Astrocyte (in vitro differentiated cells and primary cell): ENCODE measurements at places on chromosomes 1 and 21. TPM values are rescaled to one million over a fixed set of nuclear protein-coding genes. Genes with fewer than 3 reads are reported as not detected.
A peak's percentile ranks its signal among the peaks of the same experiment; 100 is the strongest.

DNA sequence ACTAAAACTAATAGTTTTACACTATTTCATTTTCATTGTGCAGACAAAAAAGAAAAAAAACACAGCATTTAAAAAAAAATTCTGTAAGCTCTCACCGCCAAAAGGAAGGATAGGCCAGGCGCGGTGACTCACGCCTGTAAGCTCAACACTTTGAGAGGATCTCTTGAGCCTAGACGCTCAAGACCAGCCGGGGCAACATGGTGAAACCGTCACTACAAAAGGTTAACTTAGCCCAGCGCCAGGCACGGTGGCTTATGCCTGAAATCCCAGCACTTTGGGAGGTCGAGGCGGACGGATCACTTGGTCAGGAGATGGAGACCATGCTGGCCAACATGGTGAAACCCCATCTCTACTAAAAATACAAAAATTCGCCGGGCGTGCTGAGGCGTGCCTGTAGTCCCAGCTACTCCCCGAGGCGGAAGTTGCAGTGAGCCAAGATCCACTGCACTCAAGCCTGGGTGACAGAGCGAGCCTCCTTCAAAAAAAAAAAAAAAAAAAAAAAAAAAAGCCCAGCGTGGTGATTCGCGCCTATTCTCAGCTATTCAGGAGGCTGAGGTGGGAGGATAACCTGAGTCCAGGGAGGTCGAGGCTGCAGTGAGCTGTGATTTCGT is 14.3 kb upstream of the SPEN start:
- no peak overlapping the region for H3K27ac ChIP-seq
- H3K4me1 ChIP-seq: no peaks in the 10 kb centered on the region
- H3K27me3 ChIP-seq: no peaks in the 10 kb centered on the region
- peak overlapping the region; percentile 94 for H3K4me3 ChIP-seq

DNA sequence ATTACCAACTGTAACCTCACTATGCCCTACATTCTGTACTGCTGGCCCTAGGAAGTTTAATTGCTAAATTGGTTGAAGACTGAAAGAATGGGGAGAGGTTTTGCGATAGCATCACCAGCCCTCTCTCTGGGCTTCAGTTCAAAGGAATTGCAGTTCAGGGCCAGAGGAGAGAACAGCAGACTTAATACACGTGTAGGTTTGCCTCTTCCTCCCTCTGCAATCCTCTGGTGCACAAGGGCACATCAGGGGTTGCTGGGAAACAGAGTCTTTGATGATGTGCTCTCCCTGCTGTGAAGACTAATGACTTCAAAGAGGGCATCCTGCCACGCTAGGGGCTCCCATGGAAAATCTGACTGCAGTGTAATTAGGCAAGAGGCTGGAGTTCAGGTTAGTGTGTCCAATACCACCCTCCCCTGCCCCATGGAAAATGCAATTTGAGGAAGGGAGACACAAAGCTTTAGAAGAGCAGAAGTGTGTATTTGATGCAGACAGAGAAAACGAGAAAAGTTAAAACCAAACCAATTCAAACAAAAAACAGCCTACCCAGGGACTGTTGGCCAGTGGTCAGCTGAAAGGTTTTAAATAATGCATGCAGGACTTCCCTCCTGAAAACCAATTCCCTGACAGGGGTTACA is 167.9 kb downstream of the ASTN1 start:
- no peaks in the 10 kb centered on the region for H3K27me3 ChIP-seq
- H3K4me3 ChIP-seq: no peak overlapping the region
- no peaks in the 10 kb centered on the region for H3K36me3 ChIP-seq
- peak; percentile 40 for DNase-seq
- no peaks in the 10 kb centered on the region for H3K4me1 ChIP-seq
- H3K27ac ChIP-seq: no peak overlapping the region

DNA sequence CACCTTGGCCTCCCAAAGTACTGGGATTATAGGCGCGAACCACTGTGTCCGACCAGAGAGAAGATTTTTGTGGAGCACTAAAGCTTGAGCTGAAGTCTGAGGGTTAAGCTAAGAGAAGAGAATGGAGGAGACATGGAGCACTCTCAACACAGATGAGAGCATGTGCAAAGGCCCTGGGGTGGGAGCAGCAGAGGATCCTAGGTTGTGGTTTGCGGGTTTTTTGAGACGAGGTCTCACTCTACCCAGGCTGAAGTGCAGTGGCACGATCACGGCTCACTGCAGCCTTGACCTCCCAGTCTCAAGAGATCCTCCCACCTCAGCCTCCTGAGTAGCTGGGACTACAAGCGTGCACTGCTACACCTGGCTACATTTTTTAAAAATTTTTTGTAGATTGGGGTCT is 30.5 kb downstream of the FBXO2 start:
- no peak overlapping the region for H3K27ac ChIP-seq
- no peak for DNase-seq
- no peaks in the 10 kb centered on the region for H3K4me1 ChIP-seq
- H3K4me3 ChIP-seq: no peak overlapping the region

The RGSL1 gene
- total RNA-seq: not detected in 2 replicates

The ST6GALNAC3 gene
- total RNA-seq: 1.8 and 3.2 TPM in 2 replicates
